ENCODE measurements at places on chromosomes 11 and 22.

DNA sequence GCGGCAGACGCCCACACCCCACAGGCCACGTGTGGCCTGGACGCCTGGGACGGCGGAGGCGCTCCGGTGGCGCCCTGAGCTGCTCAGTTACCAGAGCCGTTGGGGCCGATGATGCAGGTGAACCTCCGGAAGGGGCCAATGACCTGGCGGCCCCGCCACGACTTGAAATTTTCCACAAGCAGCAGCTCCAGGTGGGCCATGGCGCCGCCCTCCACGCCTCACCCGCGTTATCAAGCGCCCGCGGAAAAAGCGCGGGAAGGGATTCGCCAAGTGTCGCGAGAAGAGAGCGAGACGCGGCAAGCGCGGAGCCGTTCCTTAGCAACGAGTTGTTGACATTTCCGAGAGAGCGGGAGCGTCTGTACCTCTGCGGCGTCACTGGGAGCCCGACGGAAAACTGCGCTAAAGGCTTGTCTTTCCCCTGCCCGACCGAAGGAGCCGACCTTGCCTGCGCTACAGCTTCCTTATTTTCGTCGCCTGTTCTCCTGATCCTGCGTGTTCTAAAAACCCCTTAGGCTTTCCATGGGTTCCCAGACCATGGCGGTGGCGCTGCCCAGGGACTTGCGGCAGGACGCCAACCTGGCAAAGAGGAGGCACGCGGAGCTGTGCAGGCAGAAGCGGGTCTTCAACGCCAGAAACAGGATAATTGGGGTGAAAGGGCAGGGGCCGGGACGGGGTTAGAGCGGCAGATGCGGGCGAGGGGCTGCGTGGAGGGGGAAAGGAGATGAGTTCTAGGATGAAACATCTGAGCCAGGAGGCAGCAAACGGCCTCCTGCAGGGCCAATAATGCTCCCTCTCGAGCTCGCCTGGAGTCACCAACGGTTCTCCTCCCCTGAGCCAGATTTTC is at the start of the genes RIBC2 and SMC1B:
Gene RIBC2, plus strand, starts transcription at position 326 of the 844 bp plus-strand sequence. Its CDS starts 194 bp downstream, at position 520.
Gene SMC1B, minus strand, starts transcription at position 232 of the 844 bp plus-strand sequence. Its CDS starts 32 bp downstream, at position 200.
- peak; percentile 92 for DNase-seq

- no peak for DNase-seq
These were observed 904.5 kb downstream of the DLG2 start for GRCh38 chr11:84722583-84723108.

- peak; percentile 72 for DNase-seq
These were observed 37.2 kb upstream of the ETS1 start for GRCh38 chr11:128624269-128625175.

DNA sequence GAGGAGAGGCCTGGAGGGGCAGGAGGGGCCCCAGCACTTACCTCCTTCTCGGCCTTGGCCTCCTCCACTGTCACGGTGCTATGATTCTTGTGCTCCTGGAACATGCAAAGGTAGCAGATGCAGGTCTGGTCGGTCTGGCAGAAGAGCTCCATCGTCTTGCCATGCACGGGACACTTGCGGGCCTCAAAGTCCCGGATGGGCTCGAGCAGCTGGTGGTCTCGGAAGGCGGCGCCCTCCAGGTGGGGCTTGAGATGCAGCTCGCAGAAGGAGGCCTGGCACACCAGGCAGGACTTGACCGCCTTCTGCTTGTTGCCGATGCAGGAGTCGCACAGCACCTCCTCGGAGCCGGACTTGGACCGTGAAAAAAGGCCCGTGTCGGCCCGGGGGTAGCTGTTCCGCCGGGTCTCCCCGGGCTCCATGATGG is 714 bp downstream of the TRIM29 start:
- no peak for DNase-seq

GRCh38 chr11:32176223-32176934 is 85.5 kb downstream of the RCN1 start:
- peak; percentile 60 for DNase-seq

GRCh38 chr11:47991894-47992293 is 11.5 kb downstream of the PTPRJ start:
- no peak for DNase-seq

GRCh38 chr11:78823588-78823987 is 248.9 kb upstream of the NARS2 start:
- no peak for DNase-seq

DNA sequence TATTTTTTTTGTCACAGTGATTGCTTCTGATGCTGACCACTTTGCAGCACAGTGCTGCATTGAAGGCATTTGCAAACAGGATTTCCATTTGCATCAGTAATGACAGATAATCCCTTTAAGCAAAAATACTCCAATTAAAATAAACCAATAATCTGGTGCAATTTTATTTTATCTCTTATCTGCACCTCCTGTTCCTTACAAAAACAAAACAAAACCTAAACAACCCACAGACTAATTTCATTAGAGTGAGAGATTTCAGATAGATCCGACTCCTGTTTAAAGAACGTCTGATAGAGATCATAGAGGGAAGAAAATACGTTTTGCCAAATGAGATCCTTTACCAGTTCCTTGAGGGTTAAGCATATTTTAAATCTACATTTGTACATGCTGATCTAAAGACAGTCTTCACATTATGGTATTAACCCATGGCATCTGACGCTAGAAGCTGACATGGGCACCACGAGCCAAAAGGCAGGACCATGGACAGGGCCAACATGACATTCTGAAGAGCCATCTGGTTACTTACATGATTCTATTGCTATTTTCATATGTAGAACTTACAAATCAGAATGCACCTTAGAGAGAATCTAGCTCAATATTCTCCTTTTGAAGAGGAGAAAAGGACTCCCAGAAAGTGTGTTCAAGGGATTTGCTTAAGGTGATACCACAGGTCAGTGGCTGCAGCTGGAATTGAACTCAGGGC is 286.2 kb upstream of the NARS2 start:
- DNase-seq: no peak

DNA sequence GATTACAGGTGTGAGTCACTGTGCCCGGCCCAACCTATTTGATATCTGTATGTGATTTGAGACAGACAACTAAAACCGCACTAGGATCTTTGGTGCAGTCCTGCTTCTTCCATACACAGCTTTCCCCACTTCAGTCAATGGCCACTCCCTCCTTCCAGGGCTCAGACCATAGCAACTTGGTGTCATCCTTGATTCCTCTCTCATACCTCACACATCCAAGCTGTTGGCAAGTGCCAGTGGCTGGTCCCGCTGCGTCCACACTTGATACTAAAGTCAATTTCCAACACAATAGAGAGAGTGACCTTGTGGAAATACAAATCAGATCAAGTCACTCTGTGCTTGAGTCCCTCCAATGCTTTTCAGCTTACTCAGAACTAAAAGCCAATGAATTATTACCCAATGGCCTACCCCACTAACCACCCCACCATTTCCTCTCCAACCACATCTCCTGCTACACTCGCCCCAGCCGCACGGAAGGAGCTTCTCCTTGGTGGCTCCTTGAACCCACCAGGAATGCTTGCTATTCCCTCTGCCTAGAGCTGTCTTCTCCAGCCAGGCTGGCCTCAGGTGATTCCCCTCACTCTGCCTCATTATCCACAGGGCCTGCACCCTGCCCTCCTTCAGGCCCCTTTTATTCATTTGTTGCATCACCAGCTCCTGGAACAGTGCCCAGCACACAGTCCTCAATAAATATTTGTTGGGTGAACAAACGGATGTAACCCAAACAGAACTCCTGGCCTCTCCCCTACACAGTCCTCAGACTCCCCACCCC is 12.9 kb downstream of the ABTB2 start:
- no peak for DNase-seq

GRCh38 chr11:495537-495931 is 11.5 kb downstream of the RNH1 start:
- DNase-seq: no peak

DNA sequence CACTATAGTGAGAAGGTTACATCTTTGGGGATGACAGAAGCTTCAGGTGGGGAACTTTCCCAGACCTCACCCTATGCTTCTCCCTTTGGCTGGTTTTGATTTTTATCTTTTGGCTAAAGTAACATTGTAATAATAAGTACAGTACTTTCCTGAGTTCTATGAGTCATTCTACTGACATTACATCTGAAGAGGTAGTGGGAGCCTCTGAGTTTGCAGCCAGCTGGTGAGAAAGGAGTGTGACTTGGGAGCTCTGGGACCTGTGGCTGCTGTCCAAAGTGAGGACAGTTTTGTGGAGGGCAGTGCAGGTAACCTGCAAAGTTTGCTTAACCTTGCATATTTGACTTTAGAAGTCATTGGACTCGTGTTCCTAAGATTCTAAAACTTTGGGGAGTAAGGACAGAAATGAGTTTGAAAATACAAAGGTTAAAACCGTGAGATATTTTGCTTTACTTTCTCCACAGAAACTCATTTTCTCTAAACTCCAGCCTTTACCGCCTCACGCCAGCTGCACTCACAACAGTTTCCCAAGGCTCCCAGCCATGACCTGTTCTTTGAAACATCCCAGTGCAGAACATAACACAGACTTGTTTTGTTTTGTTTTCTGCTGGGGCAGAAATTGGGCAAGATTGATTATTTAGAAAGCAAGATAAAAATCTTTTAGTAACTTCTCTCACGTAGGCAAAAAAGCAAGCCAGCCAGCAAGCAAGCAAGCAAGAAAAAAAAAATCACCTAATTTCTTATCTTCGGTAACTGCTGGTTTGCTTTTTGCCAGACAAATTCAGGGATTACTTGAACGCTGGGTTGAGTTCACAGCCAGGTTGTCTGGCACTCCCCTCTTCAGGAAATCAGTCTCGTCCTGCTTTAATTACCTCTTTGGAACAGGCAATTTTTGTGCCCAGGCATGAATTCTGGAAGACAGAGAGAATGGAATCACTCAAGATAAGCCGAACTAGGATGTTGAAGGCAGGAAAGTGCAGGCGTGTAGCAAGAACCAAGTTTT is 478.3 kb upstream of the ISX start:
- DNase-seq: no peak

All from activated naive CD8-positive, alpha-beta T cell treated with anti-CD3 and anti-CD28 coated beads, Interleukin-2, amount 10 ng/mL, durations not matched to agents 7 days and 5 days (primary cell).